ENCODE measurements at places on chromosomes 12 and 14. TPM values are rescaled to one million over a fixed set of nuclear protein-coding genes. Genes with fewer than 3 reads are reported as not detected.

CLMN gene
- total RNA-seq: 23.0 TPM

RTL1 gene
- 1.5 TPM for total RNA-seq

PRIMA1 gene
- 0.90 TPM for total RNA-seq

DHH gene
- total RNA-seq: 0.56 TPM

IRAK4 gene
- 6.3 TPM for total RNA-seq

SLCO1B1 gene
- not detected for total RNA-seq

GRCh38 chr12:53809005-53809404, 57.2 kb upstream of the CISTR start:
- peaks cover 7% of the 10 kb centered on the region for H3K4me1 ChIP-seq
- no peaks in the 10 kb centered on the region for H3K36me3 ChIP-seq
- no peak overlapping the region for H3K27ac ChIP-seq
- DNase-seq: no peak
- no peaks in the 10 kb centered on the region for H3K27me3 ChIP-seq
- no peak overlapping the region for H3K4me3 ChIP-seq

GRCh38 chr12:5689773-5690172, 255.3 kb downstream of the ANO2 start:
- H3K4me1 ChIP-seq: no peaks in the 10 kb centered on the region
- peaks cover 5% of the 10 kb centered on the region for H3K36me3 ChIP-seq
- no peak for DNase-seq
- no peak overlapping the region for H3K4me3 ChIP-seq
- no peak overlapping the region for H3K27ac ChIP-seq

GRCh38 chr14:74429221-74429691, 3.2 kb upstream of the SYNDIG1L start:
- no peak overlapping the region for H3K27ac ChIP-seq
- peak; percentile 32 for DNase-seq
- H3K4me3 ChIP-seq: no peak overlapping the region
- H3K4me1 ChIP-seq: no peaks in the 10 kb centered on the region

DNA sequence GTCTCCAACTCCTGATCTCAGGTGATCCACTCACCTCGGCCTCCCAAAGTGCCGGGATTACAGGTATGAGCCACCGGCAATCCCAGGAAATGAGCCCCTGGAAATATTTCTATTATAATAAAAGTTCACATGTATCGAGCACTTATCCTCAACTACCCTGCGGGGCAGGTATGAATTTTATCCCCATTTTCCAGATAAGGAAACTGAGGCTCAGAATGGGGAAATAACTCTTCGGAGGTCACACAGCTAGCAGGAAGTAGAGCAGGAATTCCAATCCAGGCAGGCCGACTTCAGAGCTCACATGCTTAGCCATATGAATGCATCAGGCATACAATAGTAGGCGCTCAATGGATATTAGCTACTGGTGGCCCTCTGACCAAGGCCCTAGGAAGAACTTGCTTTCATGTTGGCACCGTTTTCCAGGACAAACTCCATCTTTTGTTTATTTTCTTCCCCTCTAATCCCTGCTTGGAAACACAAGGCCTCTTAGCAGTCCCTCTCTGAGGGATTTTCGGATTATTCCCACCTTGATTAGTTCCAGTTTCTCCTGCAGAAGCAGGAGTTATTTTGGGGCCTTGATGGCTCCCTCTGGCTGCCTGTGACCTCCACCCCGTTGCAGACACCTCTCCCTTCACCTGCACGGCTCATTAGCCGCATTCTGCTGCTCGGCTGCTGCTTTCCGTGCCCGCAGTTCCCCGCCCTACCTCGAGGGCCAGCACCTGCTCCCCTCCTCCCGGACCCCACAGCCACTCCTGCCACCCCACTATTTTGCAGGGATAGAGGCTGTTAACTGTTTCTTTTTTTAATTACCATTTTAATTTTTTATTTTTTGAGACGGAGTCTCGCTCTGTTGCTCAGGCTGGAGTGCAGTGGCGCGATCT, 18.7 kb upstream of the POP5 start:
- DNase-seq: no peak
- H3K36me3 ChIP-seq: no peaks in the 10 kb centered on the region
- H3K4me3 ChIP-seq: no peak overlapping the region
- no peaks in the 10 kb centered on the region for H3K4me1 ChIP-seq
- peaks cover 27% of the 10 kb centered on the region for H3K27me3 ChIP-seq

DNA sequence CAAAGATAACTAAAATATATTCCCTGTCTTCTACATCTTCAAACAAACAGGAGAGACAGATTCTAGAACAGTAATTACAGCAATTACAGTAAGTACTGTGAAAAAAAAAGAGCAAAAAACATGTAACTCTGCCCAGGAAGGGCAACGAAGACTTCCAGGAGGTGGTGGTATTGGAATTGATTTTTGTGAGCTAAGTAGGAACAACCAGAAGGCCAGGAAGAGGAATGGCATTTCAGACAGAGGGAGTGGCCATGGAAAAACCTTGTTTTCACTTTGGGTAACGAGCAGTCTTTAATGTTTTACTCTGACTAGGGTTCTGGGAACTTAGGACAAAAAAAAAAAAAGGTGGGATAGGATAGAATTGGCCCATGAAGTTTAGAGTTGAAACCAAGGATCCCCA, 196.3 kb upstream of the PLEKHG7 start:
- H3K27ac ChIP-seq: peak overlapping the region; percentile 24
- DNase-seq: no peak
- peak overlapping the region; percentile 20 for H3K4me3 ChIP-seq
- no peaks in the 10 kb centered on the region for H3K27me3 ChIP-seq

GRCh38 chr12:55420307-55420962, 5.6 kb upstream of the OR6C76 start:
- no peaks in the 10 kb centered on the region for H3K4me1 ChIP-seq
- H3K36me3 ChIP-seq: no peaks in the 10 kb centered on the region
- DNase-seq: no peak
- H3K27ac ChIP-seq: no peak overlapping the region

GRCh38 chr12:96335270-96335669, 65.0 kb downstream of the CDK17 start:
- no peak overlapping the region for H3K4me3 ChIP-seq
- H3K27ac ChIP-seq: no peak overlapping the region
- H3K27me3 ChIP-seq: no peaks in the 10 kb centered on the region
- H3K4me1 ChIP-seq: no peaks in the 10 kb centered on the region

GRCh38 chr12:52024845-52025230, 18.1 kb downstream of the TAMALIN start:
- peak overlapping the region; percentile 89 for H3K4me3 ChIP-seq
- H3K36me3 ChIP-seq: no peaks in the 10 kb centered on the region
- no peak for DNase-seq
- peaks cover 30% of the 10 kb centered on the region for H3K4me1 ChIP-seq

DNA sequence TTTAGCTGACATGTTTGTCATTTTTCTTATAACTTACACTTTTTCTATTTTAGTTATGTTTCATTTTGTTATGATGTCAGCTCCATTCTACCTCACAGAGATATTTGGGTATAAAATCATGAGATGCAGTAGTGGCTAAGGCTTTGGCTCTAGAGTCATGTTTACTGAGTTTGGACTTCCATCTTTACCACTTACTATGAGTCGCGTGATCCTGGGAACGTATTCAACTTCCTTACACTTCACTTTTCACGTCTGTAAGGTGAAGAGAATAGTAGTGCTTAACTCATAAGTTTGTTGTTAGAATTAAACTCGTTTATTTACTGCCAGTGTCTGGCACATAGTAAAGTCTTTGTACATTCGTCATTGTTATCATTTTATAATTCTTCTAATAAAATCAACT, 126.3 kb downstream of the ERC1 start:
- H3K4me1 ChIP-seq: no peaks in the 10 kb centered on the region
- H3K27ac ChIP-seq: no peak overlapping the region
- DNase-seq: no peak
- H3K27me3 ChIP-seq: no peaks in the 10 kb centered on the region
- H3K36me3 ChIP-seq: peaks cover 11% of the 10 kb centered on the region
- no peak overlapping the region for H3K4me3 ChIP-seq

DNA sequence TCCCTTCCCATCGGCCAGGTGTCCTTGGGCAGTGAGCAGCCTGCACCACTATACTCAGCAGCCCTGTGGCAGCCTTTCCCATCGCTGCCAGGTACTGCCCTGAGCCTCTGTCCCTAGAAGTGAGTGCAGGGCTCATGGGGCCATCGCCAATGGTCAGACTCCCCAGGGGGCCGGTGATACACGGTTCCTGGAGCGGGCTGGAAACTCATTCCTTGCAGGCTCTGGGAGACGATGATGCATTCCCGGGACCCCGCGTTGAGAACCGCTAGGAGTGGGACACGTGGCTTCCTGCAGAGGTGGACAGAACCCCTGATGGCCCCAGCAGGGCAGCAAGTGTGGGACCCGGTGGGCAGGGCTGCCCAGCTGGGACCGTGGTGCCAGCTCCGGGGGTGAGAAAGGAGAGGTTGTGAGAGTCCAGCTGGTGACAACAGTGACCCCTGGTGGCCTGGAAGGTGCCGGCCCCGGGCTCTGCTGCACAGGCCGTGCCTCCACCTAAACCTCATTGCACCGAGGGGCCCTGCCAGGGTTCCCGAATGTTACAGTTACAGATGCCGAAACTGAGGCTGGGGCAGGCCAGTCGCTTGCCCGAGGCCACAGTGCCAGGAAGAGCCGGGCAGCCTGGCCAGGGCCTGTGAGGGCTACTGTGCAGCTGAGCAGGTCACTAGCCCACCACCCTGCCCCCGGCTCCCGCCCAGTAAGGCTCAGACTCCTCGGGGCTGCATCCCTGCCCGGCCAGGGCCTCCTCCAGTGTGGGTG, 33.8 kb downstream of the FBRSL1 start:
- no peak overlapping the region for H3K4me3 ChIP-seq
- no peaks in the 10 kb centered on the region for H3K4me1 ChIP-seq
- H3K27ac ChIP-seq: no peak overlapping the region
- H3K36me3 ChIP-seq: peaks cover 3% of the 10 kb centered on the region
- no peaks in the 10 kb centered on the region for H3K27me3 ChIP-seq
- DNase-seq: no peak

GRCh38 chr12:128707488-128707887, 116.3 kb downstream of the SLC15A4 start:
- no peak overlapping the region for H3K27ac ChIP-seq
- no peaks in the 10 kb centered on the region for H3K27me3 ChIP-seq
- H3K4me1 ChIP-seq: no peaks in the 10 kb centered on the region
- no peak overlapping the region for H3K4me3 ChIP-seq
- DNase-seq: no peak
- H3K36me3 ChIP-seq: peaks cover under 1% of the 10 kb centered on the region

GRCh38 chr14:70714055-70714550, 72.4 kb downstream of the TTC9 start:
- DNase-seq: no peak
- no peaks in the 10 kb centered on the region for H3K27me3 ChIP-seq
- H3K4me3 ChIP-seq: no peak overlapping the region
- peak overlapping the region; percentile 37 for H3K27ac ChIP-seq
- no peaks in the 10 kb centered on the region for H3K36me3 ChIP-seq
- H3K4me1 ChIP-seq: peaks cover 21% of the 10 kb centered on the region

- no peaks in the 10 kb centered on the region for H3K36me3 ChIP-seq
- H3K4me1 ChIP-seq: no peaks in the 10 kb centered on the region
- H3K4me3 ChIP-seq: no peak overlapping the region
- DNase-seq: no peak
- no peaks in the 10 kb centered on the region for H3K27me3 ChIP-seq
Observed at GRCh38 chr14:96221841-96222240, 17.2 kb downstream of the BDKRB2 start.

GRCh38 chr14:101959277-101959676, 5.1 kb upstream of the DYNC1H1 start:
- peaks cover 14% of the 10 kb centered on the region for H3K4me1 ChIP-seq
- DNase-seq: no peak
- no peak overlapping the region for H3K27ac ChIP-seq

- H3K27ac ChIP-seq: peak overlapping the region; percentile 10
- peak overlapping the region; percentile 51 for H3K4me3 ChIP-seq
- peaks cover 20% of the 10 kb centered on the region for H3K4me1 ChIP-seq
- no peaks in the 10 kb centered on the region for H3K36me3 ChIP-seq
Observed at GRCh38 chr12:120971299-120972180, 6.8 kb upstream of the HNF1A start.

- H3K27me3 ChIP-seq: no peaks in the 10 kb centered on the region
- H3K4me1 ChIP-seq: peaks cover 15% of the 10 kb centered on the region
- no peak for DNase-seq
- no peaks in the 10 kb centered on the region for H3K36me3 ChIP-seq
Observed at GRCh38 chr14:104689109-104689880, at the start of gene INF2. TSS of gene INF2 (plus strand) at chr14:104689618. CDS start at chr14:104701366, 11,748 bp downstream.

- DNase-seq: no peak
- H3K4me3 ChIP-seq: peak overlapping the region; percentile 71
- peaks cover 98% of the 10 kb centered on the region for H3K27me3 ChIP-seq
- H3K27ac ChIP-seq: no peak overlapping the region
- peaks cover 13% of the 10 kb centered on the region for H3K36me3 ChIP-seq
Observed at GRCh38 chr12:57621497-57622292, 10.5 kb downstream of the ARHGEF25 start.

DNA sequence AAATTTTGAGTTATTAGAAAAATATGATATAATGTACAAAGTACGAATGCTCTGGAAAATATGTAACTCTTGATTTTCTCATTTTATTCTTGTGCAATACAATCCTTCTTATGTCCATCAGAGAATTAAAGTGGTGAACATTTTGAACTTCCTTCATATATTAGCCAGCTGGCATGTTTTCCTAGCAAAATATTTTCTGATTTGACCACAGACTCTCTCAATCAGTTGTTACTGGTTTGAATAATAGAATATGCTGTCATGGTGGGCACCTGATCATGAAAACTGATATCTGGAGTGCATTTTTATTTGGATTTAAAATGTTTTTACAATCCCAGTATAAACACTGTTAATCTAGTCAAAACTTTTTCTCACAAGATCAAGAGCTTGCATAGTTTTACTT, 24.2 kb downstream of the PARPBP start:
- peaks cover 23% of the 10 kb centered on the region for H3K36me3 ChIP-seq
- H3K4me3 ChIP-seq: no peak overlapping the region
- no peaks in the 10 kb centered on the region for H3K4me1 ChIP-seq
- no peaks in the 10 kb centered on the region for H3K27me3 ChIP-seq

- no peak overlapping the region for H3K4me3 ChIP-seq
- peak overlapping the region; percentile 80 for H3K27ac ChIP-seq
- H3K4me1 ChIP-seq: peaks cover 5% of the 10 kb centered on the region
- DNase-seq: no peak
Observed at GRCh38 chr14:31080056-31080455, 53.9 kb upstream of the STRN3 start.

GRCh38 chr14:63544591-63545299, 1.6 kb upstream of the PPP2R5E start:
- H3K27me3 ChIP-seq: no peaks in the 10 kb centered on the region
- peaks cover 8% of the 10 kb centered on the region for H3K36me3 ChIP-seq
- no peak overlapping the region for H3K27ac ChIP-seq
- H3K4me3 ChIP-seq: peak overlapping the region; percentile 99

DNA sequence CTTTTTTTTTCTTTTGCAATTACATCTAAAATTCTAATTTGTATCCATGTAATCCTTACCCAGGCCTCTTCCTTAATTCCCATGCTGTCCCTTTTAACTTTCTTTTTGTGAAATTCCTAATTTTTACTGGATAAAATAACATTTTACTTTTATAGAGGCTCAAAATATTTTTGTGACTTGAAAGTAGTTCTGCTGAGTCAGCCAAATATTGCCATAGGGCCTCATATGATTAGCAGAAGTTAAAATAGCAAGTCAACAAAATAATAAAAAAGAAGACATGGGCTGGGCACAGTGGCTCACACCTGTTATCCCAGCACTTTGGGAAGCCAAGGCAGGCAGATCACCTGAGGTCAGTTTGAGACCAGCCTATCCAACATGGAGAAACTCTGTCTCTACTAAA, 2.0 kb downstream of the C3AR1 start:
- H3K36me3 ChIP-seq: no peaks in the 10 kb centered on the region
- DNase-seq: no peak
- H3K4me3 ChIP-seq: no peak overlapping the region
- H3K27me3 ChIP-seq: peaks cover 2% of the 10 kb centered on the region
- no peaks in the 10 kb centered on the region for H3K4me1 ChIP-seq

- peak overlapping the region; percentile 84 for H3K27ac ChIP-seq
- H3K36me3 ChIP-seq: peaks cover 5% of the 10 kb centered on the region
- no peaks in the 10 kb centered on the region for H3K27me3 ChIP-seq
- H3K4me1 ChIP-seq: peaks cover 64% of the 10 kb centered on the region
- H3K4me3 ChIP-seq: peak overlapping the region; percentile 59
Observed at GRCh38 chr14:100019156-100019744, 46.0 kb upstream of the EVL start.
